ENCODE measurements at places on chromosomes 4 and X. TPM values are rescaled to one million over a fixed set of nuclear protein-coding genes. Genes with fewer than 3 reads are reported as not detected.

Gene FGFBP2
- total RNA-seq = not detected

Gene PDLIM5
- 157 TPM for total RNA-seq

Gene S100G
- total RNA-seq = not detected

Gene P2RY8
- total RNA-seq = not detected

Gene RAB9A
- total RNA-seq = 41.0 TPM

Gene ANOS1
- 7.9 TPM for total RNA-seq

Gene APELA
- not detected for total RNA-seq

Gene IL15
- 5.0 TPM for total RNA-seq

Gene GPM6B
- total RNA-seq = 8.1 TPM

Gene KCNE5
- total RNA-seq = 0.33 TPM

Gene GATA1
- total RNA-seq = not detected
